ENCODE measurements at places on chromosomes 3 and 15. TPM values are rescaled to one million over a fixed set of nuclear protein-coding genes. Genes with fewer than 3 reads are reported as not detected.
A peak's percentile ranks its signal among the peaks of the same experiment; 100 is the strongest.

The HES1 gene
- total RNA-seq: 127 TPM

DNA sequence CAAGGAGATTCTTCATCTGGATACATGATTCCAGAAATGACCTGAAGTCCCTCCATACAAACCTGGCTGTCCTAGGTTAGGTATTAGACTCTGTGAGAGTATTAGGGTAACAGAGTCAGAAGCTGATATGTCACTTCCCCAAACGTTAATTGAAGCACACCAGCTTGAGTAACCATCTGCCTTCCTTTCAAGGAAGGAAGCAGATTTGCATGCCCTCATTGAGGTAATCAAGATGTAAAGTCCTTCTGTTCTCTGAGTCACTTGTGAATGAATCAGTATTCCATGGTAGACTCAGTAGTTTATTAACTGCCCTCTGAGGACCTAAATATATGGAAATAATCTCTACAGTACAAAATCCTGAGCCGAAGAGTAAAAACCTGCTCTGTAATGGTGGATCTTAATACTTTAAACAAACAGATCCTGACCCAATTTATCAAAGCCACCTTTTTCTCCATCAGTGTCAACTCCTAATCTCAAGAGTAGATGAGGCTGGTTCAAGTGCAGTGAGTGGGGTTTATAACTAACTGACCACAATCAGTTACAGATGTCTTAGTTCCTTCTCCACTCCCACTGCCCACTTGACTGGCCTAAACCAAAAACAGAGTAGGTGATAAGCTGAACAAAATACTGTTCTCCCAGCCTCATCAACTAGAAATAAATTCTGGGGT, 246.2 kb upstream of the CHRM5 start:
- DNase-seq: peak; percentile 75

- DNase-seq: no peak
Measured at GRCh38 chr15:65323071-65323511, 18.6 kb downstream of the RNU5B-1 start.

DNA sequence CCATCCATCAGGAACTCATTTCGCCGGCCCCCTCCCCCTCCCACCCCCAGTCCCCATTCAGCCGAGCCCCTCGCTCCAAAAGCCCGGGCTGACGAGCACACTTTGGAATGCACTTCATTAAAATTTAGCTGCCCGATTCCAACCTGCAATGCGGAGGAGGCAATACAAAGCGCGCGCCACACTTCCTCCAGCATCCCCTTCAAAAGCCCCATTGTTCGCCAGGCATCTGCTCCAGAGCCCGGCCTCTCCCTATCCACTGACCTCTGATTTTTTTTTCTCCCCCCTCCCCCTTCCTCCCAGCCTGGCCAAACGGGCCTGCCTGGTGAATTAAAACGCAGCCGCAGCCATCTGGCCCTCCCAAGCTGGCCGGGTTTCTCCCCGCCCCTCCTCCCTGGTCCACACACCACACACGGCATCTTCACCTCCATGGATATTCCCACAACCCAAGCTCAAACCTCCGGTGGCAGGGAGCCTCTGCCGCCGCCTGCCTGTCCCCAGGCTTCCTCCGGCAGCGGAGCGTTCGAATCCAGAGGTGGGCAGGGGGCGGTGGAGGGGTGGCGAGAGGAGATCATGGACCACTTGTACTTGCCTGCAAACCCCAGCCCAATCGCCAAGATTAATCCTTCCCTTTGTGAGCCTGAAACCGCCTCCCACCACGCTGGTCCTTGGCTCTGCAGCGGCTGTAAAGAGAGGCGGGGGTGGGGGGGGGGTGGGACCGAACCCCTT, 441.3 kb downstream of the MAGI1 start:
- no peak for DNase-seq

The RASGRP1 gene
- total RNA-seq: 0.10 TPM

The TM4SF1 gene
- 810 TPM for total RNA-seq

GRCh38 chr15:55254916-55255679, 34.5 kb downstream of the RAB27A start:
- no peak for DNase-seq

- DNase-seq: no peak
Measured at GRCh38 chr3:14657579-14657978, 6.0 kb downstream of the CCDC174 start.

DNA sequence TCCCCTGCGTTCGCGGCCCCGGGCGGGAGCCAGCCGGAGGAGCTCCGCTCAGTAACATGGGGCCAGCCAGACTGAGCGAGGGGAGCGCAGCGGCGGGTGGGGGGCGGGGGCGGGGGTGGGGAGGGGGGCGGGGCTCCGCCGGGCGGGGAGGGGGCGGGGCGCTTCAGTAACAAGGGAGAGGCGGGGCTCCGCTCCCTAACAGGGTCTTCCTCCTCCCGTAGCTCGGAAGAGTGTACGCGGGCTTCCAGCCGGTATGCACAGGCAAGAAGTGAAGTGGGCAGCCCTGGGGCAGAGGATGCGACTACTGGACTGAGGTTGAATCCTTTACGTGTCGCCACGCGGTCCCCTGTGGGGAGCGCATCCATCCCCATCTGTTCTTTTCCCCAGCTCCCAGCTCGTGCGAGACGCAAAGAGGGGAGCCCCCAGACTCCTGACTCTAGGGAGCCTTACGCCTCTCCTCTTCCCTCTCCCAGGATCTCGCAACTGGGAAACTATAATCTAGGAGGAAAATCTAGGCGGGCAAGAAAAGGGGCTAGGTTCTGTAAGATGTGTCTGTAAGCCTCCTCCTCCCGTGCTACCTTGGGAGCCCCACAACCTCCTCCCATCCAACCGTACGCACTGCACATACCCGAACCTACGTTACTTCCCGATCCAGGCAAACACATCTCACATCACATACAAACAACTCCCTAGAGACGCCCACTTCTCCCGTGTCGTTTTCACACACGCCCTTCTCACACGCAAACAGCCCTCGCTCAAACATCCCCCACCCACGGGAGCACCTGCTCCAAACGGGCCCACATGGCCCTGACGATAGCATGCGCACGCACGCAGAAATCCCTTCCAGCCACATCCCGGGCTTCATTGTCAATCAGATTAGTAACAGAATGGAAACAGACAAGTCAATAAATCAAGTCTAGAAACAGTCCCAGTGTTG, at the start of gene SHF:
Gene SHF (minus strand): TSS at position 73 of the 937 bp plus-strand sequence. CDS start 15 bp downstream, at position 58.
- DNase-seq: no peak

The IRAK2 gene
- 41.6 TPM for total RNA-seq

The GMPPB gene
- 33.0 TPM for total RNA-seq

DNA sequence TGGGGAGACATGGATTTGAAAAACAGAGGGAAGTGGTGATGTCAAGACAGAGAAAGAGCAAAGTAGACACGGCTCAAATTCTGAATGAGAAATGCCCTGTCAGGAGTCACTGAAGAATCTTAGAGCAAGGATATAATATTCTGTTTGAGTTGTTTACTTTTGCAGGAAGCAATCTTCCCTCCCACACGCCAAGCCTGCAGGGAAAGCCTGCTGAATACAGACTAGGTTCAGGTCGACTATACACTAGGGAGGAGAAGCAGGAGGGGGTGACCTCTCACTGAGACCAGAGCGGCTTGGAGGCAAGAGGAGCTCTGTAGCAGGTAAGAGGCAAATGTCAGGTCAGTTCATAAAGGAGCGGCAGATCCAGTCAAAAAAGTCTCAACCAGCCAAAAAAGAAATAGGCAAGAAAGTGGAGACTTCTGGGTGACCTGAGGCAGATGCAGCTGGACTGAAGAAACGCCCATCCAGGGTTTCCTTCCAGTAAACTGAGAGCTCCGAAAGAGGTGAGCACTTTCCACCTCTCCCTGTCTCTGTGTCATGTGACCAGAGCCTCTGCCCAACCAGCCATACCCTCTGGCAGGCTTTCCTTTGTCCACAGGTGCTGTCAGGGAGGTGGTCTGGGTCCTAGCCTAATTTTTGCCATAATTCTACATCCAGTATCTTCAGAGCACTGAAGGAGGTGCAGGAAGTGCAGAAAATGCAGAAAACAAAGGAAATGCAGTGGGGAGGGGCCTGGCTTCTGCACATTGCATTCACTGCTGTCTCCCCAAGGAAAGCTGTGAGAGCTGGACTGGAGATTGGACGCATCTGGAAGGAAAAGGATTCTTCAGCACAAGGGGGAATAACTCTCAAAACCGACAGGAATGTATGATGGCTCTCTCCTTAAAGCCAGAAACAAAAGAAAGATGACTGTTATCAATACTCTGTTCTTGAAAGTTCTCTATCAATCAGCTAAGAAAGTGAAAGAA, 37.8 kb upstream of the CTXND1 start:
- no peak for DNase-seq

- no peak for DNase-seq
Measured at GRCh38 chr3:25493786-25494185, 65.7 kb downstream of the RARB start.

- no peak for DNase-seq
Measured at GRCh38 chr3:39577541-39577940, 110.1 kb downstream of the MOBP start.

DNA sequence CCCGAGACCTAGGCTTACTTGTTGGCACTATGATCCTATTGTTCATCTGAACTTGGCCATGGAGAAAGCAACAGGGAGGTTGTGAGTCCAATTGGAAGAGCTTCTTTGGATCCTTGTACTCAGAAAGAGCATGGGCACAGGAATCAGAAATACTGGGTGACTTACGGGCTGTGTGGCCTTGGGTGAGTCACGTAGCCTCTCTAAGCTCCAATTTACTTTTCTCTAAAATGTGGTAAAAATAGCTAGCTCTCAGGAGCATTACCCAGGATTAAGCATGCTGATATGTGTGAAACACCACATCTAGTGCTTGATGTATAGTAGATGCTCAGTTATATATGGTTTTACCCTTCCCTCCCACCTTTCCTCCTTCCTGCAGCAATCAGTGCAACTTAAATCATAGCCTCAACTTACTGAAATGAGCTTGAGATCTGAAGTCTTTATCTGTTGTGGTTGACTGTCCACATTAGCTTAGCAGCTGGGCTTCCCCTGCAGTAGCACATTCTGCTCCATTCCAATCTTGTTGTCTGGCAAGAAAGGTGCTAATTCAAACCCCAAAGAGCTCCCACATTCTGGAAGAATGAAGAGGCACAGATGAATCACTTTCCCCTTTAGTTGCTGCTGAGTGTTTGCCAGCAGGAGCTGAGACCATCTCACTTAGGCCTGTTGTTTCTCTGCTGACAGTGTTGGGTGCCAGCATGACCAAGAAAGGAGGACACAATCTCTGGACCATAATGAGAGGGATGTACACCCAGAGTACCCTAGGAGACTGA, 299.1 kb upstream of the TRIM42 start:
- DNase-seq: no peak

The ADAMTS7 gene
- 83.0 TPM for total RNA-seq

GRCh38 chr3:66629150-66629981, 128.5 kb upstream of the LRIG1 start:
- DNase-seq: no peak

GRCh38 chr15:52652984-52653383, 26.2 kb downstream of the ATOSA start:
- DNase-seq: no peak

The MINAR1 gene
- total RNA-seq: 0.29 TPM

The IL5RA gene
- not detected for total RNA-seq

The MFGE8 gene
- 107 TPM for total RNA-seq

GRCh38 chr3:64122476-64122875, 99.2 kb upstream of the PSMD6 start:
- no peak for DNase-seq

- DNase-seq: no peak
Measured at GRCh38 chr15:52567871-52568600, 794 bp downstream of the ARPP19 start.

- no peak for DNase-seq
Measured at GRCh38 chr3:19734453-19734852, 199.6 kb downstream of the EFHB start.

The FOXB1 gene
- total RNA-seq: not detected

GRCh38 chr3:83065851-83066460, 1304.5 kb upstream of the GBE1 start:
- DNase-seq: no peak

DNA sequence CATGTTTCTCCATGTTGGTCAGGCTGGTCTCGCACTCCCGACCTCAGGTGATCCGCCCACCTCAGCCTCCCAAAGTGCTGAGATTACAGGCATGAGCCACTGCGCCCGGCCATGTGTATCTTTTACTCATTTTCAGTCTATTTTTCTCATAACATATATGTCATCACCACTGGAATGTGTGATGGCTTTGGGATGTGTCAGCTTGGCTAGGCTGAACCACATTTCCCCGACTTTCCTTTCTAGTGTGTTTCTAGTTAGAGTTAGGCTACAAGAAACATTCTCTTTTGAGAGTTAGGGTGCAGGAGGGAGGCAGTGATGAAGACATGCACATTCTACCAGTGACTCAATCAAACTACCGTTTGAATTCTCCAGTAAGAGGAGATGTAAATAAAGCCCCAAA, 444.9 kb upstream of the THBS1 start:
- no peak for DNase-seq

DNA sequence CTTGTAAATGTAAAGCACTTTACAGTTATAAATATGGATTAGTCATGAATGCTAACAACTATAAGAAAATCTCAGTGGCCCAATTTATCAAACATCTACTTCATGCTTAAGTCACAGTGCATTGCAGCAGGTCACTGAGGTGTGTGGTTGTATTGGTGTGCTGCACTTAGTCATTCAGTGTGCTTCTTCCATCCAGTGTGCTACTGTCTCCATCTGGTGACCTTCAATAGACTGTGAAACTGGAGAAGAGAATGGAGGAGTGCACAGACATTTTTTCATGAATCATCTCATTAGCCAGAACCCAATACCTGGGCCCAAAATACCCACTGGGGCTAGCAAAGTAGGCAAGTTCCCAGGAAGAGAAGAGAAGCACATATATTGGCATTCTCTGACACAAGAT, 199.6 kb downstream of the SHOX2 start:
- no peak for DNase-seq

DNA sequence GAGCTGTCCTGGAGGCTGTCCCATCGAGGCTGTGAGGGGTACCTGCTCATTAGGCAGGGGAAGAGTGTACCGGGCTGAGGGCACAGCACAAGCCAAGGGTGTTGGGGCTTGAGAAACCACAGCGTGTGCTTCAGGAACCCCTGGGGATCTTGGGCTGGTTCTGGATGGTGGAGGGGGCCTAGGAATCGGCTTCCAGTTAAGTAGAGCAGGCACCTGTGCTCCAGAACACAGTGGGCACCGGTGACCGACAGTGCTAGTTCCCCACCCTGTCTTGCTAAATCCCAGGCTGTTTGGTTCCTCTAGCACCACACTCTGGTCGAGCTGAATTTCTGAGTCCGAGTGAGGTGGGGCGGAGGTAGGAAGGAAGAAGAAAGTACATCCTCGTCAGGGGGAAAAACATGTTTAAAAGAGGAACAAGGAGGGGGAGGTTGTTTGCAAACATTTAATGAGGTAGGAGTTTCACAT, 29.1 kb downstream of the SLC6A6 start:
- no peak for DNase-seq

- DNase-seq: peak; percentile 39
Measured at GRCh38 chr15:70902107-70902506, 9.5 kb downstream of the LRRC49 start.

DNA sequence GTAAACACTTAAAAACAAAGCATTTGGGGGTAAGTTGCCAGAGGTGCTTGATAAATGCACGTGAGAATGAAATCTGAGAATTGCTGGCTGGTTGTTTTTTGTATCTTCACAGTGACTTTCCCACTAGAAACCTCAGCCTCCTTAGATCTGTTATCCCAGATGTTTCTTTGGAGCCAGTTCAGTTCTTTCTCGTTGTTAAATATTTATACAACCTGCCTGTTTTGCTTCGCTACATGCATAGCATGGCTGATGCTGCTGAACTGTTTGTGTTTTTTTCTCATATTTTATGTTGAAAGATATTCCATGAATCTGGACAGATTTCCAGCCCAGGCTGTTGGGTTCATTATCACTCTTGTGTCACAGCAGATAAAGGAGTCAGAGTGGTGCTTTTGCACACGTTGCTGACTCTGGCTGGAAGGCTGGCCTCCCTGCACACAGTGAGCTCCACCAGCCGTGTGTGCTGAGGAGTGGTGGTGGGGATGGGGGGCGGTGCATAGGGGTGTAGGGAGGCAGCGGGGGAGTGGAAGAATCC, 80.2 kb downstream of the ARNT2 start:
- no peak for DNase-seq

All from glomerular endothelial cell (primary cell).